ENCODE measurements at places on chromosomes 1 and 21.

DNA sequence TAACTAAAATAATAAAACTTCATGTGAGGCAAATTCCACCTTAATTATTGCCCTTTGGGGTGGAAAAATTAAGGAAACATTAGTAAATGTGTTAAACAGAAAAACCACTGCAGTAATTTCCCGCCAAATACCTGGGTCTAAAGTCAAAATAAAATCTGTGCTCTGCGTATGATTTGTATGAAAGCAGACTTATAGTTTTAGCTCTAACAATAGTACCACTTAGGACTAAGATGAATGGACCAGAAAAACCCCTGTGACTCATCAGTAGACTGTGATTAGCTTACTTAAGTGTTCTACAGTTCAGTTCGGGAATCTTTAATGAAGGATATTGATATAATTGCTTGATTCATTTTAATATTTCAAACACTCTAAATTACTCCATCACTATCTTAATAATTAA lies 23.3 kb upstream of the C1orf105 start:
- no peak for DNase-seq

DNA sequence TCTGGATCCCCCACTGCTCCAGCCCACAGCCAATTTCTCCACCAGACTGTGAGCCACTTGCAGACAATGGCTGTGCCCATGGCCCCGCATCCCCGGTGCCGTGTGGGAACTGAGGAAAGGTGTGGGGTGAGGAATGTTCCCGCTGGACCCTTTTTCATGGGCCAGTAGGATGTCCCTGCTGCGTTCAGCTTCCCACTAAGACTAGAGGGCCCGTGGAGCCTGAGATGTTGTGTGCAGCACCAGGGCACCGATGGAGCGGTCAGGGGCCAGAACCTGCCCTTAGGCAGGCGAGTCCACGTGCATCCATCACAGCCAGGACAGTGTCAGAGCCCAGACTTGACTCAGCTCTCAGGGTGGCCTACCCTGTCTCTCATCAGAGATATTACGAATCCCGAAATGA lies 105.7 kb upstream of the COL6A1 start:
- no peak for DNase-seq

GRCh38 chr1:77832901-77833300 lies 53.5 kb downstream of the MIGA1 start:
- no peak for DNase-seq

GRCh38 chr1:218957971-218958370 lies 215.7 kb upstream of the LYPLAL1 start:
- no peak for DNase-seq

DNA sequence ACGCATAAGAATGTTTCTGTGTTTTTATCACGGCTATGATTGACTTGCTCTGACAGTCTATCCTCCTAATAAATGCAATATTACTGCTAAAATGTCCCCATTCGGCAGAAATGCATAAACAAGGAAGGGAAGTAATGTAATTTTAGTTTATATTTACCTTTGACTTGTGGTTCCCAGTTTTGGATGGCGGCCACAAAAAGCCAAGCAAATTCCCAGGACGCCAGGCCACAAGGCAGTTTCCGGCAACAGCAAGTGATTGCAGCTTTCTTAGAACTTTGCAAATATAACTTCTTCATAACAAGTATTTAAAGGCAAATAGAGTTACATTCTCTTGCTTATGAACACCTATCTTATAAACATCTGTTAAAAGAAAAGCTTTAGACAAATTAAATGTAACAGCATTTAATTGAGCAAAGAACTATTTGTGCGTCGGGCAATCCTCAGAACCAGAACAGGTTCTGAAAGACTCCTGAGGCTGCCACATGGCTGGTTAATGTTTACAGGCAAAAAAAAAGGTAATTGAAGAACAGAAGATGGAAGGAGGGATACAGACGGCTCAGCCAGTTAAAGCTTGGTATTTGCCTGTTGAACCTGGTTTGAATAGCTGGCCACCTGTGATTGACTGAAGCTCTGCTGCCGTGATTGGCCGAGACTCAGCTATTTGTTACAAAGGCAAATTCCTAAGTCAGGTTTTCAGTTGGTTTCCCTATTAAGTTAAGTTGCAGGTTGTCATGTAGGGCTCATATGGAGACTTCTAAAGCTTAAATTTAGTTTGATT lies 80.8 kb downstream of the C21orf91 start:
- no peak for DNase-seq

DNA sequence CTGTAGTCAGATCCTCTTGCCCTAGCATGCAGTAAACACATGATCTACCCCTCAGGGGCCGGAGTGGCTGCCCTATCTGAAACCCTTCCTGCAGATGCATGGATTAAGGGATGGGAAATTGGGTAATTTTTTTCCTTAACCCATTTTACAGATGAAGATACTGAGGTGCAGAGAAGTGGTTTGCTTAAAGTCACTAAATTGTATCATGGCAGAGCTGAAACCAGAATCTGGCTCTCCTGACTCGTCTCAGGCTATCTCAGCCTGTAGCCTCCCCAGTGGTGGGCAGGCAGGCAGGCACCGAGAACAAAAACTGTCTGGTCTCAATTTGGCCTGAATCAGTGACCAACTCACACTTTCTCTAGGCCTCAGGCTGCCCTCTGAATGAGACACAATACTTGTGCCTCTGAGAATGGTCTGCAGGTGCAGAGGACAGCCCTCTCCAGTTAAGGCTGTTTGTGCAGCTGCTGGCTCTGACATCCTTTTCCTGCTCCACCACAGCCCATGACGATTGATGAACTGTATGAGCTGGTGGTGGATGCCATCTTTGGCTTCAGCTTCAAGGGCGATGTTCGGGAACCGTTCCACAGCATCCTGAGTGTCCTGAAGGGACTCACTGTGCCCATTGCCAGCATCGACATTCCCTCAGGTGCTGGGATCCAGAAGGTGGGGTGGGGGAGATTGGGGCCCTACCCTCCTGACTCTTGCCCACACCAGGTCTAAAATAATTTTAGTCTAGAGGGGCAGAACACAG lies 1.5 kb downstream of the NAXE start:
- DNase-seq, result no peak

DNA sequence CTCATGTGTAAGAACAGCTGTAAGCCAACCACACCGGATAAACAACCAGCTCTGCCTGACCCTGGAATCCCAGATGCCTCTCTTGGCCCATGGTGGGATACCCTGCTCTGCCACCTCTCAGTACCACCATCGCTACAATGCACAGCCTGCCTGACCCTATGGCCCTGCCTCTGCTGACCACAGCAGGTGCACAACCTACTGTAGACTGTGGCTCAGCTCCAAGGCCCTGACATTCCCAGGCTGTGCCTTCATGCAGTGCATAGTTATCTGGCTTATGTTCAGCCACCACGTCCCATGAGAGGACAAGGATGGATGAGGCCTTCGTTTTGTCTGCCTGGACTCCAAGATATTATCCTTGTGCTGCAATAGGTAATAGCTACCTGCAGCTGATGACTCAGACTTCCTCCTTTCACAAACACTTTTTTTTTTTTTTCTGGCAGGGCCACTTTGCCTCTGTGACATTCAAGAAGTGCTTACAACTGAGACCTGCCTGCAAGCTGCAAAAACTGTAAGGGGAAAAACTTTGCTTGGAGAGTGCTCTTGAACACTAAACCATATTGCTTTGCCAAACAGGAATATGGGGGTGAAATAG lies 177.7 kb downstream of the URB2 start:
- DNase-seq, result no peak

DNA sequence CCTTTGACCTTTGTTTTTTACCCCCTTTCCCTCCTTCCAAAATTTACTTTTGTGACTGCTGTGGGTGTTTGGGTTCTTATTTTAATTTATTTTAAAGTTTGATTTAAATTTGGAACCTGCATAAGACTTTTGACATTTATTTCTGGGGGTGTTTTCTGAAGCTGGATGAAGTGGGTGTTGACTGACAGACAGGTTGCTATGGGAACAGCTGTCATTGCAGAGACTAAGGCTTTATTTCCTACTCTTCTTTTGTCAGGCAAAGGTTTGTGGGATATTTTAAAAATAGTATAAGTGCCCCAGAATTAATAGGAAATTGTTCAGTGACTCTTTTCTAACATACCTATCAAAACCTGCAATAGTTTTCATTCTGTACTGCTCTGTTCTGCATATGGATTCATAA lies 290.8 kb upstream of the ESRRG start:
- no peak for DNase-seq

- no peak for DNase-seq
These were observed 4.9 kb upstream of the TRIM63 start for GRCh38 chr1:26072305-26072704.

DNA sequence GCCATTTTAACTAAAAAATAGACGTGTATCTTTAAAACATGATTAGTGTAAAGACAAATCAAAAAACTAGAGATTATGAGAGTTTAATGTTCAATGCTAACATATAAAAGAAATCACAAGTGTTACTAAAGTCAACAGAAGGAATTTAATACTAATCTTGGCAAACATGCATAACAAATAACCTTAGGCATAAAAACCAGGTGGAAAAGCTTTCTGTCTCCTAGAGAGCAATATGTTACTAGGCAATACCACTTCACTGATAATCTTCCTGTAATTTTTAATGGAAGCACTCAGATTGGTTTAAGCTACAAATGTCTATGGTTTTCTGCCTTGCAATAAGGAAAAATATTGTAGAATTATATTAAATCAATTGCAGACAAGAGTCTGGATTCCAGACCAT lies 121.9 kb downstream of the NME7 start:
- DNase-seq, result no peak

GRCh38 chr1:202274611-202275010 lies 67.1 kb downstream of the UBE2T start:
- no peak for DNase-seq

GRCh38 chr1:192010406-192010805 lies 147.9 kb upstream of the RGS18 start:
- DNase-seq, result no peak

DNA sequence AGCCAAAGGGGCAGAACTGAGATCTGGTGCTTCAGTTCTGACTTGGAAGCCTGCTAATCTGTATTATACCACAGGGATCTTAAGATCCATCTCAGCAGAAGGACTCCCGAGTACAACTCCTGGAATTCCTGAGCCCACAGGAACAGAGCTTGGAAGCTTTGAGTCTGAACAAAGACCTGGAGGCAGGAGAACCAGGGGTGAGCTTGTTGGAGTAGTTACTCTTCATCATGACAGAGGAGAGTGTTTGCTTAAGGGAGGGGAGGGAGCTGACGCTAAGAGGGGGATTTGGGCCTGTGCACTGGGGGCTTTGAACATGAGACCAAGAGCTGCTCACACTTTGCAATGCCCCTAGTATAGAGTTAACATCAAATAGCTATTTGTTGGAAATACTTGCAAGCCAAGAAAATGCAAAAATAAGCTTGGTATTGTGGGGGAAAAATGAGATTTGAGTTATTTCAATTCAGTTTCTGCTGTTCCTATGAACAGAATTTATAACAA lies 41.1 kb upstream of the TRABD2B start:
- DNase-seq, result no peak

DNA sequence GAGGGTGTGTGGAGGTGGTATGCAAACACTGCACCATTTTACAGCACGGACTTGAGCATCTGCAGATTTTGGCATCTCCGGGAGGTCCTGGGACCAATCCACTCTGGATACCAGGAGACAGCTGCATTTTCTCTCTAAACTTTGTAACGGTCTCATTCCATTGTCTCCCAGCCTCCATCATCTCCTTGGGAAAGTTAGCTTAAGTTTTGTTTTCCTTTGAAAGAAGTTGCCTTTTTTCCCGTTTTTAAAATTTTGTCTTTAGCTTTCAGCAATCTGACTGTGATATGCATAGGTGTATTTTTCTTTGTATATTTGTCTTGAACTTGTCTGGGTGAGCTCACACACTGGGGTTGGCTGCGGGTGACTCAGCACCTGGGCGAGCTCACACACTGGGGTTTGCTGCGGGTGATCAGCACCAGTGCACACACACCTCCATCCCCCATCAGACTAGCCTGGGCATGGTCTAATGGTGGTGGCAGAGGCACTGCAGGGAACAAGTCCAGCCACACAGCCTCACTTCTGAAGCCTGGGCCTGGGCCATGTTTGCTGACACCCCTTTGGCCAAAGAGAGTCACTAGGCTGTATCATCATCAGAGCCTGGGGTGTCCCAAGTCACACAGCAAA lies 32.1 kb upstream of the COL18A1 start:
- DNase-seq, result no peak

- no peak for DNase-seq
These were observed 6.0 kb downstream of the LSS start for GRCh38 chr21:46222436-46223116.

- no peak for DNase-seq
These were observed 345.8 kb downstream of the KIF26B start for GRCh38 chr1:245500546-245500945.

DNA sequence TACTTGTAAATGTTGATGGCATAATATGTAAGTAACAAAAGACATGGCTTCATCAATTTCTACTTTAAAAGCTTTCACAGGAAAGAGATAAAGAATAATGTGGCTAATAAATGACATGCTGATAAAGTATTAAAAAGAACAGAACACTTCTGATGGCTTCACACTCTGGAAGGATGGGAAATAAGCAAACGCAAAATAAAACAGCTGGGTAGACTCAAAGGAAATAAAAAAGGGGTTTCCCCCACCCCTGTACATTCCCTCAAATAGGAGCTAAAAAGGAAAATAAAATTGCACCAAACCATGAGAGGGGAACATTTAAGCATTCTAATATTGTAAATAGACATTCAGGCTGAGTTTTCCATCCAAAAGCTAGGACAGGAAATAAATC lies 27.0 kb upstream of the DYRK1A start:
- DNase-seq, result no peak

DNA sequence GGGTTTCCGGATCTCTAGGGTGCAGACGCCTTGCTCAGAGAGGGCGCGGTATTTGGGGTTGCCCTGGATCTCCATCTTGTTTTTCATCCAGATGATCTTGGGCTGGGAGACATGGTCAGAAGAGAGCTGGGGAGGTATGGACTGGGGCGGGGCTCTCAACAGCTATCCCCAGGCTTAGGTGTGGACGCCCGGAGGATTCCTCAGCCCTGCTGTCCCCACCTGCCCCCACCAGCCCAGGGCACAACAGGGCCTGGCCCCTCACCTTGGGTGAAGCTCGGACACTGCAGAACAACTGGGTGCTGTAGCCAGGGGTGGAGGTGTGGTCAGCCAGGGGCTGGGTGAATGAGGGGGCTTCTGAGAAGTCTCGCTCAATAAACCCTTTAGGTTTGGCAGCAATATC lies 6.6 kb downstream of the MYBPH start:
- DNase-seq, result no peak

- DNase-seq, result no peak
These were observed 2.1 kb downstream of the TCHHL1 start for GRCh38 chr1:152086760-152087159.

Data from activated naive CD4-positive, alpha-beta T cell treated with anti-CD3 and anti-CD28 coated beads, Interleukin-2, amount 50 U/mL, for 72 hours (primary cell).